ENCODE measurements at places on chromosomes 1 and 21.
A peak's percentile ranks its signal among the peaks of the same experiment; 100 is the strongest.

- peak; percentile 2 for DNase-seq
These were observed 16.2 kb downstream of the CFAP126 start for GRCh38 chr1:161351482-161351881.

- no peak for DNase-seq
These were observed 46.2 kb downstream of the CDC7 start for GRCh38 chr1:91546876-91547275.

DNA sequence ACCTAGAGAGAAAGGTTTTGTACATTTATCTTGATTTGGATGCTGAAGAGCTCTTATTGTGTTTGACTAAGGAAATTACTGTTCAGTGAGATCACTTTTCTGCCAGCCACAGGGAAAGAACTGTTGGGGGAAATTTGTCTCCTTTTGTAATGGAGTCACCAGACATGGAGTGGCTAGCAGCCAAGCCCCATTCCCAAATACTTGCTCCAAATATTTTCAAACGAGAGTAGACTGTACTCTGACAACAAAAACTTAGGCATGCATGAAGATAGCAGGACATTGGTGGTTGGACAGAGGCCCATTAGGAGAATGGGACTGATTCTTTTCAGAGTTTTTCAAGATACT lies 21.1 kb downstream of the IPO9 start:
- peak; percentile 96 for DNase-seq

DNA sequence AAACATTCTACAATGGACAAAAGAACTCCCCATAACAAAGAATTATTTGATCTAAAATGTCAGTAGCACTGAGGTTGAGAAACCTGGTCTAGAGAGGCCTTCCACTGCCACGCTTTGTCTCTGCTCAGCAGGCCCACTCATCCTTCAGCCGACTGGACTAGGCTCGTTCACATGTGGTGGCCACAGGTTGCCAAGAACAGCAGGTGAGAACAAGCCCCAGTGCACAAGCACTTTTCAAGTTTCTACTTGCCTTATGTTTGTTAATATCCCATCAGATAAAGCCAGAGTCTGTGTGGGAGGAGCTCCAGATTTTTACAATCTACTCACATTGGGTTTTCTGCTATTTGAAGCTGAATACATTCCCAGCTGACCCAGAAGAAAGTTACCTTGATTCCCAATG lies 9.1 kb upstream of the EFHD2 start:
- no peak for DNase-seq

DNA sequence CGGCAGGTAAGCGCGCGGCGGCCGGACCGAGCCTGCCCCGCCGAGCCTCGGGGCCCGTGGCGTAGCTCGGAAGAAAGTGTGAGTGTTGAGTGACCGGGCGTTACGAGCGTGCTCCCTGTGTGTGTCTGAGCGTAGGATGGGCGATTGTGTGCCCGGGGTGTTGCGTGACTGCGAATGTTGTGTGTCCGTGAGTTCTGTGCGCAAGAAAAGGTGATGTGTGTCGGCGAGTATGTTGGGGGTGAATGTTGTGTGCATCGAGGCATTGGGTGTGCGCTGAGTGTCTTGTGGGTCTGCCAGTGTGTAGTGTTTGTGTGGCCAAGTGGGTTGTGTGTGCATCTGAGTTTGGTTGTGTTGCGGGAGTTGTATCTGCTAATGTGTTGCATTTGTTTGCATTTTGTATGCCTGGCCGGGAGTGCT lies 398 bp downstream of the PTPRU start:
- peak; percentile 41 for DNase-seq

- DNase-seq: peak; percentile 25
These were observed 42.0 kb upstream of the LDLRAP1 start for GRCh38 chr1:25501235-25502058.

Measured in astrocyte (in vitro differentiated cells and primary cell).